Tibial artery (tissue), 4 donors: ENCODE measurements at places on chromosomes 1 and 21.
A peak's percentile ranks its signal among the peaks of the same experiment; 100 is the strongest.

GRCh38 chr1:20739225-20739624, 6.7 kb upstream of the SH2D5 start:
- DNase-seq: no peak

- DNase-seq: no peak
Observed at GRCh38 chr1:248596615-248597014, 885 bp downstream of the OR2T10 start.

DNA sequence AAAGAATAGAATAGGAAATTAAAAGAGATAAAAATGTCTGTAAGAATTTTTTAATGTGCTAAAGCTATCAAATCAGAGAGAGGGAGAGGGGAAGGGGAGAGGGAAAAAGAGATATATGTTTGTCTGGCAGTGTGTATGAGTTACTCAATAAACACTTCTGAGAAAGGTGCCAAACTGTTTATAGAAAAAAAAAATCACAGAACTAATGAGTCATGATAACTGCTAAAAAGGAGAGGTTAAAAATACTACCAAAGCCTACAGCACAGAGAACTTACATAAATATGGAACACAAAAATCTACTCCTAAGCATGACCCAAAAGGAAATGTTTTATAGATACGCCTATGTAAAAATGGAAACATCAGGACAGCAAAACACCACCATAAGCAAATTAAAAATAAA, 45.4 kb downstream of the SELENOF start:
- DNase-seq: no peak

GRCh38 chr1:216450227-216450626, 27.0 kb upstream of the USH2A start:
- no peak for DNase-seq

GRCh38 chr21:18499761-18500376, 96.3 kb upstream of the TMPRSS15 start:
- DNase-seq: peak; percentile 21

DNA sequence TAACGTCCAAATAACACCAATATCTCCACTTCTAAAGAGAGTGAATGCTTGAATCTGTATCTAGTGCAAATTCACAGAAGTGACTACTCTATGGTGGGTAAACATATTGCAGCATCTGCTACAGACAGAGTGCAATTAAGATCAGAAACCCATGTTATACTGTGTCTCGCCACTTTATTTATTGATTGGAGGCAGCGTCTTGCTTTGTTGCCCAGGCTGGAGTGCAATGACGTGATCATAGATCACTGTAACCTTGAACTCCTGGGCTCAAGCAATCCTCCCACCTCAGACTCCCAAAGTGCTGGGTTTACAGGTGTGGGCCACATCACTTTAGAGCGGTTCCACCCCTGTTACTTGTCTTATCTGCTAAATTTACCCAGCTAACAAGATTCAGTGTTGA, 57.0 kb downstream of the HLCS start:
- no peak for DNase-seq

DNA sequence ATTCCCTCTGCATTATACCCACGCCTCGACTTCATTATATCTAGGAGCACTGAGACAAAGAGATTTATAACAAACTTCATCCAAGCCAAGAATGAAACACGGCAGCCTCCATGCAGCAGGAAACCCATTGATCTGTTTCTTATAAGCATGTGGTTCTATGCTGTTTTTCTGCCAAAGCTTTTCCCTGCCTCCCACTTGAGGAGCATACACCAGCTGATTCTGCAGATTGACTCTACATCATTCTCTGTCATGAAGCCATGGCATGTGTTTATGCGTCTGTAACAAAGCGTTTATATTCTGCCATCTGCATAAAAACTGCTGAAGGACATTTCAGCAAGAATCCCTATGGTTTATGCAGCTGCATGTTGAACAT, 102.0 kb downstream of the CYYR1 start:
- DNase-seq: no peak

DNA sequence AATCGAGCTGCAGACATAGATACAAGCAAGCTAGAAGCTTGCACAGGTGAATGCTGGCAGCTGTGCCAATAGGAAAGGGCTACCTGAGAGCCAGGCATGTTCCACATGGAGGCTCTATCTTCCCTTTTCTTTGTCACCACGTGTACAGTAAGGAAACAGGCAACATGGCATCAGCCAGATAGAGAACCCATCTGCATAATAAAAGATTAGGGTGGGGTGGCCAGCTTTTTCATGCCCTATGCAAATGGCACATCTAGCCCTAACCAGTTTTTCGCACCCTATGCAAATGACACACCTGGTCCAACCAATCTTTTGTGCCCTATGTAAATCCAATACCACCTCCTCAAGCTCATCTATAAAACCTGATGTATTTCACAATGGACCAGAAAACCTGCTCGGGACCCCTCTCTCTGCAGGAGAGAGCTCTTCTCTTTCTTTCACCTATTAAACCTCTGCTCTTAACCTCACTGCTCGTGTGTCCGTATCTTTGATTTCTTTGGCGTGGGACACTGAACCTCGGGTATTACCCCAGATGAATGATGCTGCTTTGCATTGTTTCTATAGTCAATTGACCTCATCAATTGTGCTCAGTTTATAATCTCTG, 93.9 kb downstream of the SLC30A10 start:
- DNase-seq: no peak

GRCh38 chr1:70196333-70196732, 9.0 kb downstream of the LRRC40 start:
- DNase-seq: no peak

DNA sequence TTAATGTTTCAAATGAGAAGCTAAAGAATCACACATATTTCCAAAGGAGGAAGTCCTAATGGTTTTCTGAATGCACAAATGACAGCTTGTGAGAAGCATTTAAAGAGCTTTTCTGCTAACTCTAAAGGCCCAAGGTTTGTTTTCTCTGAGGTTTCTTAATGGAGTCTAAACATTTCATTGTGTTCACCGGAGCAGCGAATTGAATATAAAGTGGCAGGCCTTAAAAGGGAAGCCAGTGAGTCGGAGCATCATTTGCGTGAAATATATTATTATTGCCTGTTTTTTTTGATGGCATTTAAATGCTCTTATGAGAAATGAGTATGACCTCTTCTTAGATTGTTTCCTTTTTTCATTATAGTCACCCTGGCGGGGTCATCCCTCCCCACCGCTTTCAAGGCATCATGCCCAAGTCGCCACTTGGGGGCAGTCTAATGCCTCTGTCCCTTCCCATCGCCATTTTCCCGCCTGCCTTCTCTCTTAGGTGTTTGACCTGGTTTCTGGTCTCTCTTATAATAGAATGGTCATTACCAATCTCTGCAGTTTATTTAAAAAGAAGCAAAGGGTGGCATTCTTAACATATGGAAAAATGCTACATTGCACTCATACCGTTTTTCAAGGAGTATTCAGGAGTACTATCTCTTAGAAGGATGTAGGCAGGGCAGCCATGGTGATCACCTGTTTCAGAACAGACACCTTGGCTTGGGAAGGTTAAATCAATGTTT, 25.3 kb upstream of the OVAAL start:
- DNase-seq: peak; percentile 52

DNA sequence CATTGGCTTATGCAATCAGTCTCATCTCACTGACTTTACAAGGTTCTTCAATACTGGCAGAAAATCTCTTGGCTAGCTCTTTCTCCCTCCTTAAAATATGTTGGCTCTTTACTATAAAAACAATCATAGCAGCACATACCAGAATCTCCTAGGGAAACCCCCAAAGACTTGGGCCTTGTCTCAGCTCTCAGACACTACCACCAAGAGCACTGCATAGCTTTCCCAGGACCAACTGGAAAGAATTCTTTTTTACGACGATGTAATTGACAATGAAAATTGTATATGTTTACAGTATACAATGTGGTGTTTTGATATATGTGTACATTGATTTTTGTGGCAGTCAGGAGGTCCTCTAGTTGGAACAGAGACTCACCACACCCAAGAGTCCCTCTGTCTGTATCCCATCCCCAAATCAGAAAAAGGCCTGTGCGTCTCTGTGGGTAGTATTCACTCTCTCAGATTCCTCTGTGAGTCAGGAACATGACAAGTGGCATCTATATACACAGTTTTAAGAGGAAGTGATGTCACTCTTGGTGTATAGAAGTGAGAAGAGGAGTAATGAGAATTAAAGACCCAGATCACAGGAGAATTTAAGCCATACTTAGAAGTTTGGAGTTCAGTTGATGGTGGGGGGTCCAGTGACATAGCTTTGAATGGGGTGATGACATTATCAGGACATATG, 21.1 kb downstream of the SMAP2 start:
- DNase-seq: no peak

- no peak for DNase-seq
Observed at GRCh38 chr1:227169343-227169742, 148.9 kb downstream of the CDC42BPA start.

- no peak for DNase-seq
Observed at GRCh38 chr1:227849251-227849650, 33.8 kb downstream of the PRSS38 start.

DNA sequence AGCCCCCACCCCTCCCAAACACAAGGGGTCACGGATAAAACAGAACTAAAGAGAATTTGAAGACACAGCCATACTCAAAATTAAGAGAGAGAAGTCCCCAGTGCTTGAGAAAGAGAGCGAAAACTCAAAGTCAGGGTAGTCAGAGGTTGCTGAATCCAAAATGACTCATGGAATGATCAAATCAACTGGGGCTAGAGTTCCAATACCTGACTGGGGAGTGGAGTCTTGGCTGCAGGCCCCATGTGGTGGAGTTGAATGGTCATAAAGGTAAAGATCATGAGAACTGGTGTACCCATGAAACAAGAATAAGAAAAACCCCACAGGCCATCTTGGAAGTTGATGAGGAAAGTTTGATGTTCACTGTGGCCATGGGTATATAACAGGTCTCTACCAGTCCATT, 84.5 kb upstream of the LRRN2 start:
- no peak for DNase-seq

DNA sequence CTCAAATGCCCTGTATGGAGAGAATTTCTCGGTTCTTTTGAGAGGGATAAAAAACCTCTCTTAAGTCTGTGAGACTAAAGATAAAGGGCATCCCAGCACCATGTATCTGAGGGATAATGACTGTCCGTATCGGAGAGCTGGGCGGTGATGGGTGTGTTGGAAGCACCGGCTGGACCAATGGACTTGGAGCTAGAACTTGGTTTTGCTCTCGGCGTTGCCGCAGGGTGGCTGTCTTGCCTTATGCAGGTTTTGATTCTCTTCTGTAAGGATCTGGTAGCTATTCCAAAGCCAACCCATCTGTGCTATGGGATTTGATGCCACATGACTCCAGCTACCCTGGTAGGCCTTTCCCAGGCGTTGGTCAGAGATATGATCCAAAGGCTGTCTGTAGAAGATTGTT, 348.8 kb downstream of the KIF26B start:
- DNase-seq: no peak

GRCh38 chr1:113552244-113552643, 161.9 kb downstream of the MAGI3 start:
- no peak for DNase-seq

- DNase-seq: no peak
Observed at GRCh38 chr1:61332196-61332753, 249.9 kb downstream of the NFIA start.

GRCh38 chr1:9044236-9044635, 18.0 kb upstream of the SLC2A7 start:
- no peak for DNase-seq
